MM.1S (cell line): ENCODE measurements at places on chromosomes 2 and 18.

DNA sequence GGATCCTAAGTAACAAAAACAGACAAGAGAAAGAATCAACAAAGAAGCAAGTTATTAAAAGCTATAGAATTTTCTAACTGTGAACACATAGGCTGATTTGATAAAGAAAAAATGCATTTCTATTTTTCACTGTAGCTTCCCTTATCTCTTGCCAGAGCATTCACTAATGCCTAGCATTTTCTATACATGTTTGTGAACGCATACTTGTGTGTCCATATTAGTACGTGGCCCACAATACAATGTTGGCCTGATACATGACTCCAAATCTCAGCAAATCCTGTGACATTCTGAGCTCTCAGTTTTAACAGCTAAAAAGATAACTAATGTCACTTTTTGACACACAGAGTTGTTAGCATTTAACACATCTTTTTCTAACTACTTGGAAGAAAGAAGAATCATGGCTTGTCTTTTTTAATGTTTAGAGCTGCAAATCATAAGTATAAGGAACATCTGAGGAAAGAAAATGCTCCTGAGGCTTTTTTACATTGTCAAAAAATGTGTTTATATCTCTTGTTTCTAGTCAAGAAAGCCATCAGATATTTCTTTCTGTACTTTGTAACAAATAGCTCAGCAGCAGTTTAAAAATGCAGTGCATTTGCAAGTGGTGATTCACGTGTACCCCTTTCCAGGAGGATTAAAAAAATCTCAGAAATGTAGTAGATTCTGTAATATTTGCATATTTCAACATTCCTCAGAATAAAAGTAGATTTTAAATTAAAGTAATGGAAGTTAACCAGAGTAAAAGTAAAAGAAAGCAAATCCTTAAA is 1646.8 kb upstream of the TMEFF2 start:
- DNase-seq, result no peak

GRCh38 chr2:32632089-32632488 is 4.2 kb downstream of the TTC27 start:
- no peak for DNase-seq

DNA sequence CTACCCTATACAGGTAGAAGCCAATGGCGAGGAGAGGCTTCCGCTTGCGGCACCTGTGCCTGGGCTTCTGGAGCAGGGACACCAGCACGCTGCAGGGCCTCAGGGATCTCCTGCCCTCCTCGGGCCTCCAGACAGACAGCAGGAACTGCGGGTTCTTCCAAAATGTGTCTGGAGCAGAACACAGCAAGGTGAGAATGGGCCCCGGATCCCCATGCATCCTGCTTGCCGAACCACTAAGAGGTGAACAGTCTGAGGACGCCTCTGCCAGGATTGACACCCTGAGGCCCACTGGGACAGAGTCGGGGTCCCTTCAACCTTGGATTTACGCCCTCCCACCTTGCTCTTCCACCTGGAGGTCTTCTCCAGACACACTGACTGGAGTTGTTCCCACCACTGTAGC is 25.4 kb downstream of the CAPN14 start:
- DNase-seq, result no peak

DNA sequence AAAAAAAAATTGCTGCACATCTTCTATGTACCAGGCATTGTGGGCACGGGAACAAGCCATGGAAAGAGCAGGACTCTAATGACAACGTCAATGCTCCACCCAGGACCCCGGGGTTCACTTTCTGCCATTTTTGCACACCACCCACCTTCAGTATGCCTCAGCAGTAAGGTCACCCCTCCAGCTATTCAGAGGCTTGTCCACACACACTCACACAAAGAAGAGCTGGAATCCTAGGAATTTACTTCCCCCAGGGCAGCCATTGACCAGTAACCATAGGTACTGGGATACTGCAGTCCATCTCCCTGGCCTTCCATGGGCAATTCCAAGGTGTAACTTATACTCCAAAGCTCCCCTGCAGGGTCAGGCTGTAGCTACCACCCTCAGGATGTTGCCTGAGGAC is 170.8 kb downstream of the SUCLG1 start:
- no peak for DNase-seq

DNA sequence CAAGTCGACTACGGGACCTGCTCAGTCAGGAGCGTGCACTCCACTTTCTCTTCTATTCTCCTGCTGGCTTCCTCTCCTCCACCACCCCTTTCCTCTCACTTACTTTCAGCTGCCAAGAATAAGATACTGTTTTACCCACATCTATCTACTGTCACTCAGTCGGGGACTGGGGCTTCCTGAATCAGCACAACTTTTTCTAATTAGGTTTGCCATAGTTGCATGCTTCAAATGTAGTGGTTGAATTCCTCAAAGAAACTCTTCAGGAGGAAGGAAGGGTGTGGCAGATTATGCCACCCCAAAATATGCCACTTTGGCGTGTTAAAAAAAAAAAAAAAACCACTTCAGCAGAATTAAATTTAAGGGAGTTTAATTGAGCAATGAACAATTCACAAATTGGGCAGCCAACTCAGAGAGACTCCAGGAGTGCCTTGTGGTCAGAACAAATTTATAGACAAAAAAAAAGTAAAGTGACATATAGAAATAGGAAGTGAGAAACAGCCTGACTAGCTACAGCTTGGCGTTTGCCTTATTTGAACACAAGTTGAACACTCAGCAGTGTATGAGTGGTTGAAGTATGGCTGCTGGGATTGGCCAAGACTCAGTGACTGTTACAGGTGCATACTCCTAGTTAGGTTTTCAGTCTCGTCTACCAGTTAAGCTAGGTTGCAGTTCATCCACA is 32.5 kb upstream of the RMDN2 start:
- peak; percentile 80 for DNase-seq

GRCh38 chr2:60450488-60450887 is 103.0 kb downstream of the BCL11A start:
- no peak for DNase-seq

- no peak for DNase-seq
Measured at GRCh38 chr2:222707689-222708273, 36.3 kb downstream of the MOGAT1 start.

- DNase-seq, result no peak
Measured at GRCh38 chr2:8551622-8552074, 130.2 kb upstream of the ID2 start.

- DNase-seq, result no peak
Measured at GRCh38 chr18:70047931-70048603, 100.4 kb upstream of the CD226 start.

GRCh38 chr2:37091873-37092272 is 7.6 kb downstream of the GPATCH11 start:
- DNase-seq, result peak; percentile 69

DNA sequence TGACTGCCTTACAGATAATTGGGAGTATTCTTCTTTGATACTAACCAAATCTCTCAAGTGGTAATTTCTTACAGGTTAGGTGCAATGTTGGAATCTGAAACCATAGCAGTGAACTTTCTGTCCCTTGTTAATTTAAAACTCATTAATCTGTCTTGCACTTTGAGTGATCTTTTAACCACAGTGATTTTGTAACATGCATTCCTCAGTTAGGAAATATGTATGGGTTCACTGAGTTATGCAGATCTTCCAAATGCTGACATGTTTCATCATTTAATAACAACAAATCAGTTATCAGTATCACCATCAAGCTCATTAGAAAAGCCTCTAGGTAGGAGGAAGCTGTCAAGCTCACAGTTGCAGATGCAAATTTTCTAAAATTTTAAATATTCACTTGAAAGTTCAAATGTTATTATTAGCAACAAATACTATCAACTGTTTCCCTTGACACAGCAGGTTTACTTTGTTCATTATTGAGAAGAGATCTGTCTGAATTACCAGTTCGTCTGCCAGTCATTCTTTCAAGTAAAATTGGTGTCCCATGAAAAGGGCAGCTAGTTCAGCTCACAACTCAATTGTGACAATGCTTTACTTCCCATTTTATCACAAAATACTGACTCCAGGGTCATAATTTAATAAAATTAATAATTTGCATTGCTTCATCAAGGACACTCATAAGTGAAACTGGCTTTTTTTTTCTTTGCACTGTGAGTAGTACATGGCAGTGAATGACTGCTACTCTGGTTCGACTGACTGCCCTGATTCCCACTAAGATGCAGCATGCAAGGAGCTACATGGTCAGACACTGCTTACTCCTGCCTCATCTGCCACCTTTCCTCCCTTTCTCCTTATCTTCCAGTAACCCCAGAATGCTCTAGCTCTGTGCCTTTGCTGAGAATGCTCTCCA is 31.6 kb downstream of the SUCLG1 start:
- DNase-seq, result no peak

DNA sequence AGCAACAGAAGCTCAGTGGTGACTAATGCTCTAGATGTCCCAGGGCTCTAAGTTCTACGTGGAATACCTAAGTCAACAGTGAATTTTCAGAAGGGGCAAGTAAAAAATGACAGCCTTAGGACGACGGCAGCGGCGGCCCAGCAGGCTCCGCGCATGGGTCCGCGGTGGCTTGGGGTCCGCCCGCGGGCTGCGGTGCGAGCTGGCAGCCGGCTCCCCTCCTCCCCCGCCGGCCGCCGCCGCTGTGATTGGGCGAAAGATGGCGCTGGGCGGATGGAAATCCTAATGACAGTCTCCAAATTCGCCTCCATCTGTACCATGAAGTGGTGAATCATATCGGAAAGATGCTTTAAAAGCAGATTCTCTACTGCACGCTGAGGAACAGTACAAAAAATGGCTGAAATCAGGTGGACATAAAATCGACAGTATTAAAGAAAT is 74.7 kb downstream of the HNRNPLL start:
- DNase-seq, result no peak

GRCh38 chr2:97970293-97971060 is 25.3 kb downstream of the TMEM131 start:
- no peak for DNase-seq

GRCh38 chr2:12764849-12765605 is 48.3 kb downstream of the TRIB2 start:
- no peak for DNase-seq

DNA sequence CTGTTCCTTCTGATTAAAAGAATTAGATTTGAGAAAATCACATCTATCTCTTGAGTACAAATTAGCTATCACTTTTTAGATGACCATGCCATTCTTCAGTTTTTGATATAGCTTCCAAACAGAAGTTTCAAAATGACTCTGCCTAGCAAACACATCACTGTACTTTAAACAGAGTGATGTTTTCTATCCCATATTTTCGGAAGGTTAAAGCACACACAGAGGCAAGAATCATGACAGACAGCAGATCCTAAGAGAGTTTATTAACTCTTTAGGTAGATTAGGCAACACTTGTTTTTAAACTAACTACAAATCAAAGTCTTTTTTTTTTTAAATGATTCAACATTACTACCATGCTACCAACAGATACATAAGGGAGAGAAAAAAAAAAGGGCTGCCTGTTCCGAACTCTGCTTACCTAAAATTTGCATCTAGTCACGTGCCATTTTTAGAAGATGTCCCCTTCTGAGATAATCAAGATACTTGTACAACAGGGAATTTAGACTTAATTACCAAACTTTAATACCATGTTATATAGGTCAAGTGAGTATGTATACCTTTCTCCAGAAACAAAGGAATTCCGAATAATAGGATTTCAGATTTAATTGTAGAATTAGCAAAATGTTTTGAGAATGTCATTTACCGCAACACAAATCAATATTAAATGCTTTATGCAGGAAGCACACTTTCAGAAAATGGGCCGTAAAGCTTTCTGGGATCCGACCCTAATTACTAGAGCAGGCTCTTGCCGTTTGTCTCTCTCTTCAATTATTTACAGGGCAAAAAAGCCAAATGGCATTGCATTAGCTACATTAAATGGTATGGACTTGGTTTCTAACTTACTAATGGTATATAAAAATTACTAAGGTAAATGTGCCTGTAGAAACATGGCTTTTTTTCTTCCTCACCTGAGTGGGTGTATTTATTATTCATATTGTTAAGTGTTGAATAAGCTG is 2.6 kb downstream of the RBMS1 start:
- DNase-seq, result no peak

GRCh38 chr2:100339823-100340222 is 17.5 kb upstream of the LONRF2 start:
- no peak for DNase-seq

- DNase-seq, result no peak
Measured at GRCh38 chr18:13598591-13598990, 127.8 kb downstream of the FAM210A start.

GRCh38 chr18:6279308-6279707 is 135.4 kb downstream of the L3MBTL4 start:
- DNase-seq, result no peak

GRCh38 chr2:85728883-85729824 is 24.6 kb upstream of the ATOH8 start:
- peak; percentile 74 for DNase-seq

DNA sequence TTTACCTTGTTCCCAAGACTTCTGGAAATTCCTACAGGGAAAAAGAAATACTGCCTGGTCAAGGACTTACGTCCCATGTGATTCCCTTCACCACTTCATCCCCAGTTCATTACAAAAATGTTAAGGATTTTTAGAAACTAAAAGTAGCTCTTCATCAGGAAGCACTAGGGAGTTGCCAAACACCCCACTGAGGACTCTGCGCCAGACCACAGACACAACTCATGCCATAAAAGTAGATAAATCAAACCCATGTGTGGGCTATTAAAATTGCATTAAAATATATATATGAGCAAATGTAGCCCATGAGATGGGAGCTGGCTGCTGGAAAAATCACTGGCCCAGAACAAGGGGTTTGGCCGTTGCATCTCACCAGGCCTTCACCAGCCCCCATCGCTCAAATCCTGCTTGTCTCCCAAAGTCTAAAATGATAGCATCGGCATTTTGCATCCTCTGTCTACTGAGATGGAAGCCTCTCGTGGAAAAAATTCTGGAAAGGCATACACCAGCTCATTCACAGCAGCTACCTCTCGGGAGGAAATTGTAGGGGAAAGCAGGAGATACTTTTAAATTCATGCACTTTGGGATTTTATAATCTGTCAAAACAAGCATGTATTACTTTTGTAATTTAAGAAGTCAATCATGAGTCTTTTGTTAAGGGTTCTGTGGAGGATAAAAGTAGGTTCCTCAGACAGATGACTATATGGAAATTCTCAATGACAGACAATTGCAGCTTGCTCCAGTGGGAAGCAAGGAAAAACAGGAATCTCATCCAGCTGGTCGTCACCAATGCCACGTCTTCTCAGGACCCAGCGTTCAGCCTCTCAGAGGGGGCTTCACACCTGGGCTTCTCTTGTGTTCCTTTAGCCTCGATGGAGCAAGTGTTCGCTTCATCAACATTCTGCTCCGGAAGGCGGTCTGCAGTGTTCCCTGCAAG is 113.9 kb downstream of the MREG start:
- DNase-seq, result no peak

DNA sequence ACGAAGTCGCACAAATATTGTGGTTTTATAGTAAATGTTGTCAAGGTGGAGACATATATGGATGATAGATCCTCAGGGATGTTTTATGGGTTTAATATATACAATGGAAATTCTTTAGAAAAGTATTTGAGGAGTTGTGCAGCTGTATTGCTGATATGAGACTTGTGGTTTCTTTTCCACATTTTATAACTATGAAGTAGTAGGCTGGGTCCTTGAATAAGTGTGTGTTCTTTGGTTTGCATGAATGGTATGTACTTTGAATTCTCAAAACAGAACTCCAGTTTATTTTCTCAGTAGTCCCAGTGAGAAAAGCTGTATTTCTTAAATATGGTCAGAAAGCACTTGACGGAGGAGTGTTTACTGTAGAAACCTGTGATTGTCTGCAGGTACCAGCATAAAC is 42.4 kb downstream of the PLCL1 start:
- DNase-seq, result no peak

- no peak for DNase-seq
Measured at GRCh38 chr2:196473617-196474016, 165.9 kb upstream of the CCDC150 start.
